ENCODE measurements at places on chromosomes 3 and 15.
A peak's percentile ranks its signal among the peaks of the same experiment; 100 is the strongest.

GRCh38 chr3:153599685-153600084 lies 437.7 kb downstream of the RAP2B start:
- DNase-seq = no peak

- no peak for DNase-seq
Observed at GRCh38 chr3:127997016-127997415, 55.2 kb upstream of the SEC61A1 start.

GRCh38 chr3:16378920-16379319 lies 113.9 kb downstream of the OXNAD1 start:
- no peak for DNase-seq

GRCh38 chr3:117610156-117610555 lies 900.6 kb downstream of the TUSC7 start:
- DNase-seq = no peak

DNA sequence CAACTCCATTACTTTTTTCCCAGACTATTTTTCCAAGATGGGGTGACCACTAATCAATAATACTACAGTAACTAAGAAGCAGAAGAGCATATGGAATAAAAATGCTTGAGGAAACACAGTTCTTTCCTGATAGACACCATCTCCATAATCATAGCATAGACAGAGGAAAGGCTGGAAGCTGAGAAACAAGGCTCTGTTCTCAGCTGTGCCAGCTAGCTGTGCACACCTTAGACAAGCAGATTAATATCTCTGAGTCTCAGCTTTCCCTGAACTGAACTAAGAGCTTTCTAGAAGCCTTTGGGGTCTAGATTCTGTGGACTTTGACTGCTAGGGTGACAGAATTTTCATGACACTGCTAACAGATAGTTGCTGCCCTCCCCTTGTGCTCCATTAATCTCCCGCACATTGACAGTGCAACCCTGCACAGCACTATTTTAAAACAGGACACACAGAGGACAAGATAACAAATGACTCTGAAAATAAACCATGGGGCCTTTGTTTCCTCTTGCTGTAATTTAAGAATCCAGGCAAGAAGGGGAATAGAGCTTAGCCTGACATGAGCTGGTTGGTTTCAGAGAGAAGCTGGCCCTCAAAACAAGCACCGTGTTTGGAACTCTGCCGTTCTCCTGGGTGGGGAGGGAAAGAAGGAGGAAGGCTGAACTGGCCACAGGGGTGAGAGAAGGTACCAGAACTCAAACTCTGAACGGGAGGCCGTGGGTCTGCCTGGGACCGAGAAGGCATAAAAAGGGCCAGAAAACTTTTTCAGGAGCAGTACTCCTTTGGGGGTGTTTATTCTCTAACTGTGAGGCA lies 67.4 kb downstream of the ATP13A5 start:
- no peak for DNase-seq

GRCh38 chr15:38463893-38464292 lies 10.0 kb downstream of the FAM98B start:
- no peak for DNase-seq

GRCh38 chr3:9012521-9012920 lies 49.2 kb upstream of the RAD18 start:
- no peak for DNase-seq

DNA sequence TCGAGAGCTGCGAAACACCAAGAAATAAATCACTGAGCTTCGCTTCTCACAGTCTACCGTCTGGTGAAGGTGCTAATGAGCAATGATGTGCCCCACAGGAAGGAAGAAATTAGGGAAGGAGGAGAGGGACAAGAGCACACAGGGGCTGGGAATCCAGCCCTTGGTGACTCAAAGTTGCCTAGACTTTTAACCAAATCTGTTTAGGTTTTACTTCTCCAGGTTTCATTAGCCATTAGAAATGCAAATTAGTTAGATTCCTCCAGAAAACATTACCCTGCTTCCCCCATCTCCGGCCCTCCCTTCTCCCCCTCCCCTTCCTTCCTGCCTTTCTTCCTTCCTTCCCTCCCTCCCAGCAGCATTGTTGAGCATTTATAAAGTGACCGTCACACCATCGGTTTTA lies 59.3 kb upstream of the UBE2E1 start:
- DNase-seq = no peak

- DNase-seq = no peak
Observed at GRCh38 chr3:113179235-113179824, 32.0 kb upstream of the BOC start.

- DNase-seq = peak; percentile 77
Observed at GRCh38 chr15:70077188-70078147, 20.2 kb downstream of the TLE3 start.

GRCh38 chr3:180855364-180855763 lies 57.1 kb upstream of the FXR1 start:
- no peak for DNase-seq

GRCh38 chr15:52161406-52161966 lies 29.7 kb downstream of the GNB5 start:
- no peak for DNase-seq

Measured in C1 segment of cervical spinal cord (tissue), 14 donors.